Chondrocyte (in vitro differentiated cells): ENCODE measurements at places on chromosomes 5 and 9.

GRCh38 chr5:3886524-3887451 is 291.2 kb downstream of the IRX1 start:
- no peak for DNase-seq

DNA sequence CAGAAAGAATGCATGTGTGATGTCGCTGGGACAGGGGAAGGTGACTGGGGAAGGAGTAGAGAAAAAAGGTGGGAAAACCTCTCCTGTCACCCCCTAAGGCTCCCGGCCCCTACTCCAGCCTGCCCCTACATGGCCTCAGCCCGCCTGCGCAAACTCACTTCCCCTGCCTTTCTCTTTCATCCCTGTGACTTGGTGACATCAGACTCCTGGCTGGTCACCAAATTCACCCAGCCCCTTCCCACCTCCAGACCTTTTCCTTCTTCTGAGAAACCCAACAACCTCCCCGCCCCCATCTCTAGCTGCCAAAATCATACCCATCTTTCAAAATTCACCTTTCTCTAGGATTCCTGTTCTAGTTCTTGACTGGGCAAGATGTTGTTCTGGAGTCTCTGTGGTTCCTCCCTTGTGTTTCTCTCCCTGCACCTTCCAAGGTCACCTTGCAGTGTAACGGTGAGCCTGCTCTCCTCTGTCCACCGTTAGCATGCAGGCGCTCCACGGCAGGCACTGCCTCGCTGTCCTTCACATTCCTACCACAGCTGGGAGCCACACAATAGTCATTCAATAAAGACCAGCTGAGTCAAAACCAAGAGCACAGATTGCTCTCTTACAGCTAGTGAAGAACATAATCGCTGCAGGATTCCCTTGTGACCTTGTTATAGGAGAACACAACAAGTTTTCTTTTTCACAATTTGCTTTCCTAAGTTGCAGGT is 134.5 kb downstream of the FANCC start:
- no peak for DNase-seq

- no peak for DNase-seq
These were observed 4.1 kb downstream of the NACC2 start for GRCh38 chr9:136090768-136091581.

DNA sequence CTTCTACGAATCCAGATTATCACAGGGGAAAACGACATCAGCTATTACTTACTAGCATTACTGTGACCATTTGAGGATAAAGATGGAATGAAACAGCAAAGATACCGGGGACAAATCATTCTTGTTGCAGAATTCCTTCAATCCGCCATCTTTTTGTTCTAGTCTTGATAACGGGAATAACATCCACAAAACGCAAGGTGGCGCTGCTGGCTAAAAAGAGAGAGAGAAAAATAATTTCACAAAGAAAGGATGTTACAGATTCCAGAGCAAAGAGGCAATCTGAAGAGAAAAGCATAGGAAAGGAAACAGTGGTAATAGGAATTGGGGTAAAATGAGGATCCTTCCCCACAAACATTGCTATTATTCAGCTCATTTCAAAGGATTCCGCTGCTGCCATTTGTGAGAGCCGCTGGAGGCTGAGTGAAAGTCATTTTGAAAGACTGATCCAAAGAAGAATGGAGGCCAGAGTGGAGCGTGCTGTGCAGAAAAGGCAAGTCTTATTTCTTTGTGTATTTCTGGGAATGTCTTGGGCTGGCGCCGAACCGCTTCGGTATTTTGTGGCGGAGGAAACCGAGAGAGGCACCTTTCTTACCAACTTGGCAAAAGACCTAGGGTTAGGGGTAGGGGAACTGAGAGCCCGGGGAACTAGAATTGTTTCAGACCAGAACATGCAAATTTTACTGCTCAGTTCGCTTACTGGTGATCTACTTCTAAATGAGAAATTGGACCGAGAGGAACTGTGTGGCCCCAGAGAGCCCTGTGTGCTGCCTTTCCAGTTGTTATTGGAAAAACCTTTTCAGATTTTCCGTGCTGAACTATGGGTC is at the start of gene PCDHB7:
PCDHB7 (plus strand) TSS at position 264 of the 824 bp plus-strand sequence; CDS start at position 456, 192 bp downstream.
- DNase-seq: no peak

DNA sequence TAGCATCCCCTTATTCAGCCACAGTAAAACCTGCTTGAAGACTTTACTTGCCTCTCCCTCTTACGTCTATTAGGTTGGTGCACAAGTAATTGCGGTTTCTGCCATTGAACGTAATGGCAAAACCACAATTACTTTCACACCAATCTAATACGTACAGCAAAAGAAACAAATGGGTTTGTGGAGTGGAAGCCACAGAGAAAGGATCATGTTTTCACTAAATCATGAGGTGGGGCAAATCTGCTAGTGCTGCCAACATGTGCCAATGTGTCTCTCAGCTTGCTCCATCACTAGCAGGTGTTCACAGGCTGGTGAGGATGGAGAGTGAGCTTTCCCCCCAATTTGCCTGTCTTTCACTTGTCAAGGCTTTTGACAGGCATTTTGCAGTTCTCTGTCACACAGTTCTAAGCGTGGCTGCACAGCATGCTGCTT is 15.9 kb downstream of the DMAC1 start:
- DNase-seq: no peak

- no peak for DNase-seq
These were observed 18.6 kb downstream of the ANKHD1 start for GRCh38 chr5:140420226-140420570.

- no peak for DNase-seq
These were observed 37.0 kb downstream of the IL31RA start for GRCh38 chr5:55888205-55888604.

- DNase-seq: no peak
These were observed 69.3 kb downstream of the SNX30 start for GRCh38 chr9:112819635-112820496.

GRCh38 chr5:69416180-69416579 is 1.3 kb downstream of the MARVELD2 start:
- no peak for DNase-seq

- no peak for DNase-seq
These were observed 41.1 kb downstream of the LIX1 start for GRCh38 chr5:97101189-97101910.

DNA sequence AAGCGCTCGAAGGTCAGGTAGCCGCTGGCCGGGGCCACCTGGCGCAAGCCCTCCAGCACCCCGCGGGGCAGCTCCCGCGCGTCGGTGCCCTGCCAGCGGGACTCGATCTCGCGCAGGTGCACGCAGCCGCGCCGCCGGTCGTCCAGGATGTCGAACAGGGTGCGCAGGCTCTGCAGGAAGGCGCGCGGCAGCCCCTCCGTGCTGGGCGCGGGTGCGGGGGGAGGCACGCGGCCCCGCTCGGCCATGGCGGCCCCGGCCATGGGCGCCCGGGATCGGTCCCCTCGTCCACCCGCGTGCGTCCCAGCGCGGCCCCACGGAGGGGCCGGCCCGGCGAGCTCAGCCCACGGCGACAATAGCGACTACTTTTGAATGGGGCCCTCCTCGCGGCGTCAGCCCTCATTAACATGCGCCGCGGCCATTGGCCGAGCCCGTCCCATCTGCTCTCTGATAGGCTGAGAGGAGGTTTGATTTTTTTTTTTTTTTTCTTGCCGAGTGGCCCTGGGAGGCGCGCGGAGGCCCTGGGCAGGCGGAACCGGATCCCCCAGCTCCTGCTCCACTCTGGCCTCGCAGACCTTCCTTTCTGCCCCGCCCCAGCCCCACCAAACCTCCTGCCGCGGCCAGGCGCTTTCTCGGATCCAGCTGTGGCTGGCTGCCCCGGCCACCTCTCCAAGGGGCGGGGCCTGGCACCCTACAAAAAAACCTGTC is at the start of gene SAPCD2:
SAPCD2 (minus strand) TSS at position 357 of the 705 bp plus-strand sequence; CDS start at position 260, 97 bp downstream.
- DNase-seq: no peak

DNA sequence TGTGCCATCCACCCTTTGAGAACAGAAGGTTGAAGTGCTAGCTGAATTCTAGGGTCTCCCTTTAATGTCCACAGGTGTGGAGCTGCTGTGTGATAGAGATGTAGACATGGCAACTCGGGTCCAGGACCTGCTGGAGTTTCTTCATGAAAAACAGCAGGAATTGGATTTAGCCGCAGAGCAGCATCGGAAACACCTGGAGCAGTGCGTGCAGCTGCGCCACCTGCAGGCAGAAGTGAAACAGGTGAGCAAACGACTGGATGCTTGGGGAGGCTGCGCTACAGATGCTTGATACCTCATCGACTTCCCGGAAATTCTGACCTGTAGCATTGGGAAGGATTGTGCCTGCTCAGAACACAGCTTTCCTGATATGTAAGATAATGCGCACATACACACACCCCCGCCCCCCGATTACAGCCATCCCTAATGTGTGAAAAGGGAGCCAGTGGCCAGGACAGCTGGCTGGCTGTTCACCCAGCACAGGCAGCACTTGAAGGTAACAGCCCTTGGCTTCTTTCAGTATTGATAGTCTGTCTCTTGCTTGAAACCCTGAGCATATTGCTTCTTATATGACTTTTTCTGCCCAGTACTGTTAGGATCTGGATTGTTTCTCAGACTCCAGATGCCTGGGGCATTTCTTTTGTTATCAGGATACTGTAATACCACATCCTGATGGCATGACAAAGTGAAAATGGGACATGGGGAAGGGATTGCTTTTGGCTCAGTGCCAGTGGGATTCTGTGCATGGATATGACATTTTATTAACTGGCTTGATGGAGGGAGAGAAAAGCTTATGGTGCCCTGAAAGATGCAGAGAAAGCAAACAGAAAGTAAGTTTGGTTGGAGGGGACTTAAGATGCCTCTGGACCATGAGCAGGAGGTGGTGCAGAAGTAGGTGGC is 216.8 kb upstream of the OTULINL start:
- no peak for DNase-seq

- DNase-seq: no peak
These were observed 618.1 kb downstream of the SLCO4C1 start for GRCh38 chr5:101677961-101678360.

DNA sequence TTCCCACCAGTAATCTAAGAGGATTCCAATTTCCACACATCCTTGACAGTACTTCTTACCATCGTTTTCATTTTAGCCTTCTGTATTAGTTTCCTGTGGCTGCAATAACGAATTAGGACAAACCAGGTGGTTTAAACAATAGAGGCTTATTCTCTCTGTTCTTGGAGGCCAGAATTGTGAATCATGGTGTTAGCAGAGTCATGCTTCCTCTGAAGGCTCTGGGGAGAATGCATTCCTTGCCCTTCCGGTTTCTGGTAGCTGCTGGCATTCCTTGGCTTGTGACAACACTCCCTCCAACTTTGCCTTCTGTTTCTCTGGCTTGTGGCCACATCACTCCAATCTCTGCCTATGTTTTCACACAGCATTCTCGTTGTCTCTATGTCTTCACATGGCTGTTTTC is 23.5 kb downstream of the RIGI start:
- DNase-seq: no peak

GRCh38 chr9:123925161-123925560 is 4.8 kb downstream of the DENND1A start:
- DNase-seq: no peak

DNA sequence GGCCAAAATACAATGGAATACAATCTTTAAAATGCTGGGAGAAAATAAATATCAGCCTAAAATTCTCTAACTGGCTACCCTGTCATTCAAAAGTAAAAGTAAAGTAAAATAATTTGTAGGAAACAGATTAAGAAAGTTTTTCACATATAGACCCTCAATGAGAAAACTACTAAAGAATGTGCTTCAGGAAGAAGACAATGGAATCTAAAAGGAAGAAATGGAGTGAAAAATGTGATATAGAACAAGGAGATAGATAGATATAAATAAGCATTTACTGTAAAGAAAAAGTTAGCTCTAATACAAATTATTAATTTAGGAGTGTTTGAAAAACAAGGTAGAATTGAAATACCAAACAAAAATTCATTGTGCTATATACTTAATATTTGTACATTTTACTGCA is 368.6 kb upstream of the MPDZ start:
- DNase-seq: no peak
